Stimulated activated CD4-positive, alpha-beta T cell treated with anti-CD3 and anti-CD28 coated beads, TNF-alpha, amount 100 ng/mL, for 1 hour (primary cell): ENCODE measurements at places on chromosomes 3 and 15.

GRCh38 chr3:14200276-14200675 is 21.7 kb downstream of the LSM3 start:
- DNase-seq: no peak

DNA sequence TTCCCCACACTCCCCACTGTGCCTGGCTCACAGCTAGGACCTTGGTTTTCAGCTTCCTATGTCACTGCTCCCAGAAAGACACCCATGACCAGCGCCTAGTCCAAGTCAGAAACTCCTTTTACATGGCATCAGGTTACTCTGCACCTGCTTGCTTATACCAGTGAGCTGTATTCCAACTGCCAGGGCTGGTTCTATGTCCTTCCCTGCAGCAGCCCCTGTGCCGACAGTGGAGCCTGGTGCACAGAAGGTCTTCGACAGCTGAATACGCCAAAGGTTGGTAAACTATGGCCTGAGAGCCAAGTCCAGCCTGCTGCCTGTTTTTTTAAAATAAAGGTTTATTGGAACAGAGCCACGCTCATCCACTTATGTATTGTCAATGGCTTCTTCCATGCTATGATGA is 102.5 kb downstream of the IQSEC1 start:
- no peak for DNase-seq

DNA sequence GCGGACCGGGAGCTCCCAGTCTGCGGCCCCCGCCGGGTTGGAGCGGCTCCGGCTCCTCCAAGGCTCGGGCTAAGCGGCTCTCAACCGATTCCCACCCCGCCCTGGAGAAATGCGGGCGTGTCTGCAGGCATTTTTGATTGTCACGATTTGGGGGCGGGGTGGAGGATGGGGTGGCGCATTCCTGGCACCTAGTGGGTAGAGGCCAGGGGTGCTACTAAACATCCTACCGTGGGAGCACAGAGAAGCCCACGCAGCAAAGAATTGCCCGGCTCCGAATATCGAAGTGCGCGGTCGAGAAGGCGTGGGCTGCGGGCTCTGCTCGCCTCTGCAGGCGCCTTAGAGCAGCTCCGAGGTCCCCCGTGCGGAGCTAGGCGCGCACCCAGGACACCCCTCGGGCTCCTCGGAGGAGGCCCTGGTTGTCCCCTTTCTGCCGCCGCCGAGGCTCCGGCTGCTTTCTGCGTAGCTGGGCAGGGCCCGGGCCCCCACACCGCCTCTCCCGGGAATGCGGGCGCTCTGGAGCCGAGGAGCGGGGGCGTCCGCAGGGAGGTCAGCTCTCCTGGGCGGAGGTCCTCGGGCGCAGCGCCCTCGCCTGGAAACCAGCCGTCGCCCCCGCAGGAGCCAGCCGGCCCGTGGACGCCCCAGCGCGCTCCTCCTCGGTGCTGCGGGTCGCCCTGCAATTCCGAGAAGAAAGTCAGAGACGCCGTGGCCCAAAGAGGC is 16.5 kb upstream of the LAMP3 start:
- no peak for DNase-seq

- DNase-seq: no peak
Observed at GRCh38 chr15:74304431-74304830, 63.0 kb downstream of the CYP11A1 start.

- DNase-seq: no peak
Observed at GRCh38 chr3:50161320-50161719, 6.2 kb downstream of the SEMA3F start.

DNA sequence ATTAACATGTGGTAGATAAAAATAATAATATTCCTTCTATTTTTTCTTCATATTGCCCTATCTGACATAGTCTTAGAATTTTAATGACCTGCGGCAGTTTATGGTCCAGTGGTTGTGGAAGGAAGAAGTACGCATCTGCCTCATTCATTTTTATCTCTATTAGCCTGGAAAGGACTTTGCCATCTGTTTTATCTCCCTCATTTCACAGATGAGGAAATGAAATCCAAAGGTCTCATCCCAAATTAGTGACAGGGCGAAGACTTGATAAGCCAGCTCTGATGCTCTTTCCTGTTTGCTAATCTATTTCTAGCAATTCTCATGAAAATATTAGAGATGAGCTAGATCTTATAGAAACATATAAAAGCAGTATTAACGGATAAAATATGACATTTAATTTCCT is 113.3 kb downstream of the KLHL25 start:
- no peak for DNase-seq

GRCh38 chr3:51198477-51198876 is 186.6 kb upstream of the MANF start:
- no peak for DNase-seq
